ENCODE measurements at places on chromosomes 5 and 9.
A peak's percentile ranks its signal among the peaks of the same experiment; 100 is the strongest.

GRCh38 chr5:96843140-96843539 lies 33.2 kb upstream of the ERAP2 start:
- no peak for DNase-seq

- DNase-seq, result no peak
Measured at GRCh38 chr5:14217587-14217986, 74.4 kb downstream of the TRIO start.

- no peak for DNase-seq
Measured at GRCh38 chr5:124634228-124634739, 112.2 kb downstream of the ZNF608 start.

DNA sequence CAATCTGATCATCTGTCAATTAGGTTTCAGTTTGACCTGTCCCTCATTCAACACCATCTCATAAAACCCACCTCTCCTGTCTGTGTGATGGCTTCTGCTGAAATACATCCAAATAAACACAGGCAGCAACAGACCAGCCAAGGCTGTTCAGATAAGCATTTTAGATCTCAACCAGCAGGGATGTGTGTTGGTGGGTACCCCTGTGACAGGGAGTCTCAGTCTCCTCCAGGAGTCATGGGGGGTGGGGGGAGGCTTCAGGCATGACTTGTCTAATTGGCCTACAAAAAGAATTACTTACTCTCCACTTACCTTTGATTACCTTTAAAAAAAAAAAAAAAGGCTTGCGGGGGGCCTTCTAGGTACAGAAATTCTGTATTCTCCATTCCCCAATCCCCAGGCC lies 65.9 kb downstream of the ROR2 start:
- DNase-seq, result no peak

- no peak for DNase-seq
Measured at GRCh38 chr5:122431298-122431697, 119.3 kb downstream of the SNCAIP start.

- no peak for DNase-seq
Measured at GRCh38 chr9:133974631-133975341, 17.3 kb downstream of the VAV2 start.

- DNase-seq, result no peak
Measured at GRCh38 chr5:144598451-144599068, 427.9 kb downstream of the KCTD16 start.

DNA sequence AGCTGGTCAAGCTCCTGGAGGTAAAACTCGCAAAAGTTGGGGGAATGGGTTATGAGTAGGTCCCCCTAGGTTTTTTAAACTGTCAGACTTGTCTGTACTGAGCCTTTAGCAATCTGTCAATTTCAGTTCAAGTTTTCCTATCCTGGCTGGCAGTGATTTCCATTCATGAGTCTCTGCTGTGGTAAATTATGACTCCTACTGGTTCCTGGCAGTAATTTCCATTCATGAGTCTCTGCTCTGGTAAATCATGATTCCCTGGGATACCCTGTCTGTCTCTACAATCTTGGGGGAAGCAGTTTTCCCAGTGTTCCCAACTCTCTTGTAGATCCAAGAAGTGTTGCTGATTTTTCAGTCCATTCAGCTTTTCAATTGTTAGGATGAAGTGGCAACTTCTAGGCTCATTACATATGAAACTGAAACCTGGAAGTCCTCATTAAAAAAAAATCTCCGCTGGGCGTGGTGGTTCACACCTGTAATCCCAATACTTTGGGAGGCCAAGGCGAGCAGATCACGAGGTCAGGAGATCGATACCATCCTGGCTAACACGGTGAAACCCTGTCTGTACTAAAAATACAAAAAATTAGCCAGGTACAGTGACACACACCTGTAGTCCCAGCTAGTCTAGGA lies 91.3 kb upstream of the GPBP1 start:
- no peak for DNase-seq

DNA sequence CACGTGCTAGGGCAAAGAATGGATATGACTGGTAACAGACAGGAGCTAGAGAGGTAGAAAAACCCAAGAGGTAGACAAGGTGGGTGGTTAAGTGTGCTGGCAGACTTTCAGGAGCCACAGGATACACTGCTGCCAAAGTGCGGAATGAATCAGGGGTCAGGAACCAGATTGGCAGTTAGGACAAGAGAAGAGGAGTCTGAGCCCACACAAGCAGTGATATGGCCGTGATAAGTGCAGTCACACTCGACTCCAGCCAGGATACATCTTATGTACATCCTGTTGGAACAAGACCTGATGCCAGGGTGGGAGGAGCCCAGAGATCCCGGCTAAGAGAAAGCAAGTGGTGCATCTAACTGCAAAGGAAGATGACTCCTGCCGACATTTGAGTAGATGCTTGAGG lies 10.0 kb downstream of the SLIT3 start:
- DNase-seq, result no peak

GRCh38 chr5:1594357-1595106 lies 70.8 kb upstream of the LPCAT1 start:
- peak; percentile 21 for DNase-seq

DNA sequence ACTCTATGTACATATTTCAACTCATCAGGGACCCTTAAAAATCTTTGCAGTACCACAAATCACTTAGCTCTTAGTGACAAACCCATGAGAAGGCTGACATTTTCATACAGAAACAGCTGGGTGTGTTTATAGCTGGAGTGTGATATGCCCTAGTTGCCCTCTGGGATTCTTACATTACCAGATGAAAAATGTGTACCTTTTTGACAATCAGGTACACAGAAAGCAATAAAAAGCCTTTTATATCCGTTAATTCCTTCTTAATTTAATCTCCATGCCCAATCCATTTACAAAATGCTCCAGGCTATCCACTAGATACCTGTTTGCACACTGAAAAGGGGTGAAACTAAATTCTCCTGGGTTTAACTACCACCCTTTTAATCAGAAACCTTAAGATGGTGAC lies 222.9 kb downstream of the KIAA0825 start:
- DNase-seq, result no peak

DNA sequence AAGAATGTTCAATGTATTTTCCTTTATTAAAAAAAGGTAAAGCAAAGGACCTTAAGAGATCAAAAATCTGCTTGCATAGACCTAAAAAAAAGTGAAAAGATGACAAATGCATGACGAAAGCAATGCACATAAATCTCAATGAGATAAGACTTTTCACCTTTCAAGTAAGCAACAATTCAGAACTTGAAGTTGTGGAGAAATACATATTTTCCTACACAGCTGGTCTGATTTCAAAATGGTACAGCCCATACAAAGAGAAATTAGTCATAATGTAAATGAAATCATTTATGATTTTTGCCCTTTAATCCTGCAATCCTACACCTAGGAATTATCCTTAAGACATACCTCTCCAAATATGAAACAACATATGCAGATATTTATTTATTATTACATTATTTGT lies 568.0 kb downstream of the ANXA1 start:
- DNase-seq, result no peak

DNA sequence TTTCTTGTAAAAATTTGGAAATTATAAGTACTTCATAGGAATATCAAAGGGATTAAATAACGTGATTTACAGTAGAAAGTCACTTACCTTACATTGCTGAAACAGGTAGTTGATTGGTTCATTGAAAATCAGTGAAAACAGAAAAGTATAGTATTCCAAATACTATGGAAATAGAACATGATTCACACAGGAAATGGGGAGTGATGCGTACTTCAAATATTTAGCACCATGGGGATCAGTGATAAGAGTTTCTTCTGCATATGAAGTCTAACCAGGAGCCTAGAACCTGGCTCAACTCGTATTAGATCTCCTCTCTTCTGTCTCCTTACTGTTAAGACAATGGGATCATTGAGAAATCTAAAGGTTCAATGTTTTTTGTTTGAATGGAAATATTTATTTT lies 133.3 kb downstream of the FAM174A start:
- DNase-seq, result no peak

DNA sequence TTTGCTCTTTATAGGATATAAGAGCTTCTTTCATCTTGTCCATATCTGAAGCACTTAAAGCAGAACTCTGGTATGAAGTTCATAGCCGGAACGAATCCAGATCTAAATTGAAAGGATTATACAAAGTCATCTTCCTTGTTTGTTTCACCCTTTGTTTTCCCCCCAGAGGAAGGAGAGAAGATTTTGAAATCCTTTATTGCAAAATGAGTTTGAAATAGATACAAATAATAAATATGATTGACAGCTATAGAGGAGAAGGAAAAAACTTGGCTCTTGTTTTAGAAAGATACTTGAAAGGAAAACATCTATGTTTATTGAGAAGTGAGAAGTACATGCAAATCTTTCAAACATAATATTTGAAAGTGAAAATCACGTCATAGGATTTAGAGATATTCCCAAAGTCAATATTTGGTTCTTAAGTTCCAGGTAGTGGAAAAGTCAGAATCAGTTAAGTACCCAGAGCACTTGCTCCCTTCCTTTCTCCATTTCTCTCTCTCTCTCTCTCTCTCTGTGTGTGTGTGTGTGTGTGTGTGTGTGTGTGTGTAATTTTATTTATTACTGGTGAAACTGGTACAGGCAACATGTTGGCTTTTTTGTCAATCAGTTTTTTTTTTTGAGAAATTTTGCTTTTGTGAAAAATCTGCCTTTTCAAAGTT lies 27.2 kb downstream of the PAM start:
- DNase-seq, result no peak

DNA sequence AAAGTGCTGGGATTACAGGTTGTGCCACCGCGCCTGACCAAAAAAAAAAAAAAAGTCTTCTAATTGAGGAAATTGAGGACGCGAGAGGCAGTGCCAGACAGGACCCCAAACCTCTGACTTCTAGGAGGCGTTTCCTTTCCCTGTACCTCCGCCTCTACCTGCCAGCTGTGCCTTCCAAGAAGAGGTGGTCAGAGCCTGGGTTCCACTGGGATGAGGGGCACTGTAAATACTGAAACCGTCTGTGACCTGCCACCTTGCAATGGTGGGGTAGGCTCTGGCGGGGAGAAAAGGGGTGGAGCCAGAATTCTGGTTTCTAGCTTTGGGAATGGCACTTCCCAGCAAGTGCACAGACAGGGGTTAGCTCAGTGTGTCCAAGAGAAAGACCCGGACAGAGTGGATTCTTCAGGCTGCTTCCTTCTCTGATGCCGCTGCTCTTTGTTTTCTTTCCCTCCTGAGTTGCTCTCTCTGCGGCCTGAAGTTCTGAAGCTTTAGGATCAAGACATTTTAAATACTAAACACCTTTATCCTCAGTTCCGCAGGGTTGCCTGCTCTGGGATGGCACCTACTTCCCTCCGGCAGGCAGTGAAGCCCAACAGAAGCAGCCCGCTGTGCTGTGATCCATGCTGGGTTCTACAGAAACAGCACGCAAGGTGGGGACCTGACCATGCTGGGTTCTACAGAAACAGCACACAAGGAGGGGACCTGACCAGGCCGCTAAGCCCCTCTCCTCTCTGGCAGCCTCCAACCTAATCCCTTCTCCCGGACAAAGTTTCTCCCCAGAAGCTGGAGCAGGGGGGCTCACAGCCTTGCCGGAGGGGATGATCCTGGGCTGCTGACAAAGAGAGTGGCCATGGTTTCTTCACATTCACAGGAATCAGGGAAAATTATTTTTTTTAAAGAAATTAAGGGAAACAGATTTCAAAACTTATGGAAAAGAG lies 65.2 kb downstream of the OTULIN start:
- no peak for DNase-seq

DNA sequence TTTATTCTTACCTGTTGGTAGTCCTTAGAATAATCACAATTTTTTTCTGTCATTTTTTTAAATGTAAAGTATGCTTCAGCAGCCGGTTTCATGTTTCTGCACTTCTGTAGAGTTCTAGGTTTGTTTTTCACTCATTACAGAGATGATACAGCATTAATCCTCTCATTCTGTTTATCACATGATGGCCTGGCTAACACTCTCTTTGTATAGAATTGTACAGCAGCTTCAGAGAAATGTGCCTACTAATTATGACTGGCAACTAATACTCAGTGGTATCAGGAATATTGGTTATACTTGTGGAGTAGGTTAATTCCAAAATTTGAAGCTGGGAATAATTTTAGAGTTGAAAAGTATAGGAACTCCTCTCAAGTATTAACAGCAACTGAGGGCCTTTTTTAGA lies 192.9 kb upstream of the OTULINL start:
- no peak for DNase-seq

DNA sequence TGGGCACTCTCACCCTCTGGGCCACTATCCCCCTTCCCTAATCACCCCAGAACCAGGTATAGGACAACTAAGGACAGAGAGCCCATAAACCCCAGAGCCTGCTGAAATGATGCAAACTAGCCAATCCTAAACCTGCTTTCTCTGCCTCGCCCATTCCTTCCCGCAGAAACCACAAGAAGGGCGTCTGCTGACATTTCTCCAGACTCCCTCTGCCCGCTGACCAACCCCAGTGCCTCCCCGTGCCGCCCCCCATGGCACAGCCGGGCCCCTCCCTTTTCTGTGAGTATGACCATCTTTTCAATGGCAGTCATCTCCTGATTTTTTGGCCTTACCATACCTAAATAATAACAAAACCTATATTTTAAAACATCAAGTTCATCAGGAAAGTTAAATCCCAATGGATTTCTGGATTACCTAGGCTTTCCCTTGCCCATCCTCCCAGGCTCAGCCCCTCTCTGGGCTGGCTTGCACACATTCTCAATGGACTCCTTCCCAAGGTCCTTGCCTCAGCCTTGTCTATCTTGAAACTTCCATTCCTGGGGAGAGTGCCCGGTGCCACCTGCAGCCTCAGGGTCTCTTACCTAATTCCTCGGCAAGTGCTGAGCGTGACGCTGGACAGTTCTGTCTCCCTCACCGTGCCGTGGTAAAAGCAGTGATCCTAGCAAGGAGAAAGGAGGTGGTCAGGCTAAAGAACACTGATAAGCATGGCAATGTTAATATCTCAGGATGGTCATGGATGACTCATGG lies 45.2 kb downstream of the ADAM19 start:
- DNase-seq, result no peak

DNA sequence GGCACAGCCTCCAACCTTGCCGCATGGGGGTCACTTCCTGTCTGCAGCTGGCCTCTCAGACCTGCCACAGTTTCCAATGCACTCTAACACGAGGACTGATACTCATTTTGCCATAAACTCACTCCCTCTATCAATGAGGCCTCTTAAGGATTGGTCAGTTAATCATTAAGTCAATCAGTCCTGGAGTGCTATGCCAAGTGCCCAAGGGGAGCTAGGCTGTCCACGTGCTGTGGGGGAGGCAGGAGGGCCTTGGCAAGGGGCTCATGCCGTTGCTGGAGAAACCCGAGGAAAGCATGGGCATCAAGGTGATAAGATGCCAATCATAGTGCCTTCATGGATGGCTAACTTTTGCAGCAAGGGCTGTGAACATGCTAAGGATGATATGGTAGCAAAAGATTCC lies 1.7 kb upstream of the ALDH1B1 start:
- DNase-seq, result no peak

All from activated effector memory CD4-positive, alpha-beta T cell treated with Interleukin-2 at 50 U/mL for 16 hours (primary cell).